A549 treated with CpdA at 1 μM for 4 hours (cell line): ENCODE measurements at places on chromosomes 3 and 15. TPM values are rescaled to one million over a fixed set of nuclear protein-coding genes. Genes with fewer than 3 reads are reported as not detected.

The ATP8B4 gene
- total RNA-seq = 0.67 to 1.5 TPM (median 0.84 TPM) in 5 replicates

The CRYBG3 gene
- 6.4 to 12.2 TPM (median 6.9 TPM) in 5 replicates for total RNA-seq

The CCDC54 gene
- total RNA-seq = not detected in 5 replicates

The RASSF1 gene
- total RNA-seq = 16.4 to 20.7 TPM (median 18.7 TPM) in 5 replicates

The GOLGA8T gene
- total RNA-seq = 0.90 to 1.6 TPM (median 1.4 TPM) in 5 replicates

The CCR2 gene
- total RNA-seq = not detected in 5 replicates

The PEX5L gene
- not detected in 5 replicates for total RNA-seq

The GP9 gene
- total RNA-seq = not detected in 5 replicates

The DLEC1 gene
- 0.05 to 0.15 TPM (median 0.06 TPM) in 4 of 5 replicates, not detected in the other for total RNA-seq

The SCG3 gene
- 0.05 TPM in 1 of 5 replicates, not detected in the others for total RNA-seq

The MORC1 gene
- not detected in 5 replicates for total RNA-seq

The DZIP3 gene
- total RNA-seq = 4.4 to 5.0 TPM (median 4.6 TPM) in 5 replicates

The ESYT3 gene
- 0.61 to 0.87 TPM (median 0.68 TPM) in 5 replicates for total RNA-seq

The CCDC39 gene
- not detected in 5 replicates for total RNA-seq

The ASB14 gene
- total RNA-seq = not detected in 5 replicates

The TTLL13 gene
- total RNA-seq = 0.22 to 1.1 TPM (median 0.47 TPM) in 5 replicates

The EIF3J gene
- total RNA-seq = 85.6 to 115 TPM (median 93.1 TPM) in 5 replicates

The ATP11B gene
- 6.6 to 11.6 TPM (median 10.1 TPM) in 5 replicates for total RNA-seq

The SLC22A14 gene
- 0.06 to 0.10 TPM in 2 of 5 replicates, not detected in the others for total RNA-seq

The IL17RD gene
- 0.47 to 1.4 TPM (median 1.2 TPM) in 5 replicates for total RNA-seq

The KNL1 gene
- 5.0 to 10.1 TPM (median 7.3 TPM) in 5 replicates for total RNA-seq

The ZNF385D gene
- total RNA-seq = not detected in 5 replicates

The PLAAT1 gene
- 0.14 to 0.28 TPM in 2 of 5 replicates, not detected in the others for total RNA-seq

The NDN gene
- total RNA-seq = 0.08 to 0.24 TPM in 2 of 5 replicates, not detected in the others

The LNP1 gene
- 0.79 to 1.1 TPM (median 0.85 TPM) in 5 replicates for total RNA-seq

The COLQ gene
- total RNA-seq = 0.28 to 0.53 TPM (median 0.36 TPM) in 5 replicates

The NMNAT3 gene
- 0.96 to 1.8 TPM (median 1.4 TPM) in 5 replicates for total RNA-seq

The MEIS2 gene
- total RNA-seq = 7.6 to 10.3 TPM (median 9.2 TPM) in 5 replicates

The TMEM45A gene
- total RNA-seq = 2.1 to 3.8 TPM (median 2.9 TPM) in 5 replicates

The TIMMDC1 gene
- total RNA-seq = 68.0 to 91.0 TPM (median 83.6 TPM) in 5 replicates

The CYP19A1 gene
- 0.15 to 0.28 TPM (median 0.19 TPM) in 3 of 5 replicates, not detected in the others for total RNA-seq

The PIF1 gene
- total RNA-seq = 16.2 to 23.1 TPM (median 20.2 TPM) in 5 replicates

The PYGO1 gene
- total RNA-seq = 6.5 to 8.3 TPM (median 6.9 TPM) in 5 replicates

The DCUN1D1 gene
- total RNA-seq = 15.7 to 20.2 TPM (median 18.4 TPM) in 5 replicates

The PATL2 gene
- total RNA-seq = 0.08 to 0.34 TPM (median 0.13 TPM) in 3 of 5 replicates, not detected in the others

The CPNE9 gene
- 0.13 to 0.41 TPM (median 0.23 TPM) in 4 of 5 replicates, not detected in the other for total RNA-seq

The CLSTN2 gene
- total RNA-seq = 0.02 to 0.08 TPM (median 0.02 TPM) in 5 replicates

The BOC gene
- 6.1 to 7.5 TPM (median 7.0 TPM) in 5 replicates for total RNA-seq

The MAP3K13 gene
- 13.2 to 16.3 TPM (median 13.5 TPM) in 5 replicates for total RNA-seq

The MNS1 gene
- 2.7 to 3.4 TPM (median 3.1 TPM) in 5 replicates for total RNA-seq

The SLC24A5 gene
- not detected in 5 replicates for total RNA-seq

The CHL1 gene
- total RNA-seq = not detected in 5 replicates

The CHST14 gene
- total RNA-seq = 15.1 to 21.7 TPM (median 19.6 TPM) in 5 replicates

The MYEF2 gene
- total RNA-seq = 13.5 to 19.4 TPM (median 17.2 TPM) in 5 replicates

The TRANK1 gene
- 1.5 to 3.1 TPM (median 1.7 TPM) in 5 replicates for total RNA-seq

The STAB1 gene
- 0.05 TPM in 1 of 5 replicates, not detected in the others for total RNA-seq

The HRG gene
- 0.02 TPM in 1 of 5 replicates, not detected in the others for total RNA-seq

The GP5 gene
- total RNA-seq = 0.01 TPM in 1 of 5 replicates, not detected in the others

The MUC20 gene
- 0.40 to 0.98 TPM (median 0.56 TPM) in 5 replicates for total RNA-seq

The KBTBD12 gene
- not detected in 5 replicates for total RNA-seq

The PLA2G4E gene
- not detected in 5 replicates for total RNA-seq

The POPDC2 gene
- 0.18 to 0.37 TPM (median 0.22 TPM) in 4 of 5 replicates, not detected in the other for total RNA-seq

The GOLGA6B gene
- total RNA-seq = not detected in 5 replicates

The ZNF662 gene
- not detected in 5 replicates for total RNA-seq

The SERPINI2 gene
- total RNA-seq = not detected in 5 replicates

The SLC25A36 gene
- 13.3 to 21.8 TPM (median 20.1 TPM) in 5 replicates for total RNA-seq

The RTP1 gene
- total RNA-seq = not detected in 5 replicates
